ENCODE measurements at places on chromosomes 12 and 14.

DNA sequence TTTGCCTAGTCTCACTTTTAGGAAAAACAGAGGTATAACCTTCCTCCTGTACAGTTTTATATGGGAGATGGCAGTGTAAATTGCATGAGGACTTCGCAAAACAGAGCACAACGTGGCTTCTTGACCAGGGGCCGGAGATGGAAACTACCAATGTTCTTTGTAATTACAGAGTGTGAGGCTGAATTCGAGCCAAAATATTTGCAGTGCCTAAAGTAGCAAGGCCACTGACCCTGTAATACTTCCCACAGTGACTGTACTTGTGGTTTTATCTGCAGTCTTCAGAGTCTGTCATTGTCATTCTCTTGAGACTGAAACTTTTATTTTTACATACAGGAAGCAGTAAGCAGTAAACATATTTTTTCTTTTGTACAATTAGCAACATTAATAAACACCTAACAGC, 98.9 kb downstream of the RERG start:
- DNase-seq, result no peak

- peak; percentile 31 for DNase-seq
Measured at GRCh38 chr12:79973801-79974200, 38.9 kb upstream of the PPP1R12A start.

GRCh38 chr12:49953151-49953550, 2.6 kb downstream of the AQP2 start:
- no peak for DNase-seq

DNA sequence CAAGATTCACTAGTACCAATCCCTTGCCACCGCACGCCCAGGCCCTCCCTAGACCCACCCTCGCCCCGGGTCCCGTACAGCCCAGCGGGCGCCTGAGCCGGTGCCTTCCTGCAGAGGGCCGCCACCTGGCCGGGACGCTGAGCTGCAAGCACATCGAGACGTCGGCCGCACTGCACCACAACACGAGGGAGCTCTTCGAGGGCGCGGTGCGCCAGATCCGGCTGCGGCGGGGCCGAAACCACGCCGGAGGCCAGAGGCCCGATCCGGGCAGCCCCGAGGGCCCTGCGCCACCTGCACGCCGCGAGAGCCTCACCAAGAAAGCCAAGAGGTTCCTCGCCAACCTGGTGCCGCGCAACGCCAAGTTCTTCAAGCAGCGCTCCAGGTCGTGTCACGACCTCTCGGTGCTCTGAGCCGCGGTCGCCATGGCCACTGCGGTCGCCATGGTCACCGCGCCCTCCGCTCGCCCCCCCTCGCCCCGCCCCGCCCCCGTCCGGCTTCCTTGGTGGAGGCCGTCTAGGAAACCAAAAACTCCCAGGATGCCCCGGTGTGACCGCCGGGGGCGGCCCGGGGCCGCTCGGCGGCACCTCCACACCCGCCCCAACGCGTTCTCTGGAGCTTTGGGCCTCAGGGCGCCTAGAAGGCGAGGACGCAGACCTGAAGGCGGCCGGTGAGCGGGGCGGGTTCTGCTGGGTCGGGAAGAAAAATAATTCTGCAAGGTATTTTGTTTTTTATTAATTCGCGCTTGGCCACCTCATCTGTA, 3.7 kb downstream of the REM2 start:
- DNase-seq, result peak; percentile 36

GRCh38 chr12:45246236-45246635, 30.3 kb downstream of the ANO6 start:
- DNase-seq, result no peak

DNA sequence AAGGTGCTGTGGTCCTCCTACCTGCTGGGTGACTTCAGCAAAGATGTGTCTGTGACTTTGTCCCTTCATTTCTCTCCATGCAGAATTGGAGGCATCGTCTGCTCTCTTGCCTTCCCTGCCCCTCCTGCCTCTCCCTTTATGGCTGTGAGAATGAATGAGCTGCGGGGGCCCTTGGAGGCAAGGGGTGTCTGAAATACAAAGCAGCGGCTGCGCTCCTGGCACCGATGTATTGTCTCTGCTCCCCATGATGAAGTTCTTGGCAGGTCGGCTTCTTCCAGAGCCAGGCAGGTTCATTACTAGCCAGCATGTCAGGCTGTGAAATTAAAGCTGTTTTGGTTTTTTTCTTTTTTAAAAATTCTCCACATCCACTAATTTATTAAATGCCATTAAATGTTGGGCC, 194.5 kb downstream of the TSPAN9 start:
- DNase-seq, result no peak

DNA sequence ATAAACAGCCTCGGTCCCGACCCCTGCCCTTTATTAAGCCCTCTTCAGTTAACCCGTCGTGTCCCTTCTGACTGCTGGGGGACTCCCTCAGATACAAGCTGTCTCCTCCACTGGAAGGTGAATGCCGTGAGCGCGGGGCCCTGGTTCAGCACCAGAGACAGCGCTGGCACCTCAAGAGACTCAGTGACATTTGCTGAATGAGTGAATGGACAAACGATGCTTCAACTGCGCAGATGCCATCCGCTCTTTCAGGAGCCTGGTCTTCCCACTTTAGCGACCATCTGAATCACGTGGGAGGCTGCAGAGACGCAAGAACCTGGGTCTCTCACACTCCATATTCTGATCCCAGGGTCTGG, 92.6 kb upstream of the SFSWAP start:
- DNase-seq, result no peak

GRCh38 chr12:47035484-47035883, 43.9 kb upstream of the PCED1B start:
- DNase-seq, result no peak

DNA sequence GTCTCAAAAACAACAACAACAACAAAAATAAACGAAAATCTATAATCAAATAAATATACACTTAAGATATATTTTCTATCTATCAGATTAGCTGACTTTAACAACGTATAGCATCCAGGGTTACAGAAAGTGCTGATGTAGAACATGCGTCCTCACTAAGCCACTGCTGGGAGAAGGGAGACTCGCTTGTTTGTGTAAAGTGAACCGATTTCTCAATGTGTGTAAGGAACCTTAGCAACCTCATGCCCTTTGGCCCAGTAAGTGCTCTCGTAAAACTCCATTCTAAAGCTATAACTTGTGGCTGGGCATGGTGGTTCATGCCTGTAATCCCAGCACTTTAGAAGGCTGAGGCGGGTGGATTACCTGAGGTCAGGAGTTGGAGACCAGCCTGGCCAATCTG, 23.8 kb downstream of the NFKBIA start:
- DNase-seq, result no peak

- no peak for DNase-seq
Measured at GRCh38 chr12:75623631-75624154, 112.3 kb upstream of the KRR1 start.

DNA sequence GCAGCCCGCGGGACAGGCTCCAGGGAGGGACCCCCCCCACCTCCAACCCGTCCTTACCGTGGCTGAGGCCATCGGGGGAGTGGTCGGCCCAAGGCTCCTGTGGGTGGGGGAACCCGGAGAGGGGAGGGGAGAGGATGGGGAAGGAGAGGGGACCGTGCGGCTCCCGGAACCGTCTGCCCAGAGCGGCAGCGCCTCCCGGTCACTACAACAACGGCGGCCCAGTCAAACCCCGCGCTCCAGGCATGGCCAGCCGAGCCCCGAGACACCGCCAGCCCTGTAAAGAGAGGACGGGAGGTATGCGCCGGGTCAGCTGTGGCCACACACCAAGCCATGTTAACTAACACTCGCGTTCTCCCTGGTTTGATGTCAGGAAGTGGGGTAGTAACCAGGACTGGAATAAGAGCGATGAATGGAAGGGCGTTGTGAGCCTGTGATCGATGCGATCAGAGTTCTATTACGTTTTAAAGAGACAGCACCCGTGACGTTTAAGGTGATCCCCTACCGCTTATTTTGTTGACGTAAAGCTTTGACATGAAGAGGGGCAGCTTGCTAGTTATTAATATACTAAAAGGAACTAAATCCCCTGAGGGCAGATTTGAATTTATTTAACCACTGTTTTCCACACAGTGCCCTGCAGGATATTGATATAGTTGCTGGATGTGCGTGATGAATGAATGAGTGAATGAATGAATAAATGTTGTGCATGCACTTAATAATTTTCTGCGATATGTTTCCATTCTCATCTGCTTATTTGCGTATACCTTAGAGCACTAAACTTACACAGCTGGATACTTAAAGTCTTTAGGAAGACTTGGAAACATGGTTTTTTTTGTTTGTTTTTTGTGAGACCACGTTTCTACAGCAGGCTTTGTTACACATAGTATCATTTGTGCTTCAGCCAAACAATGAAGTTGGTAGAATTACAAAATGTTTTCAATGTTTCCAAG, at the start of gene POC1B:
Gene POC1B, minus strand, starts transcription at position 224 of the 947 bp plus-strand sequence. Its CDS starts 152 bp downstream, at position 72.
- DNase-seq, result peak; percentile 87

- DNase-seq, result no peak
Measured at GRCh38 chr12:77850698-77851097, 20.0 kb downstream of the NAV3 start.

DNA sequence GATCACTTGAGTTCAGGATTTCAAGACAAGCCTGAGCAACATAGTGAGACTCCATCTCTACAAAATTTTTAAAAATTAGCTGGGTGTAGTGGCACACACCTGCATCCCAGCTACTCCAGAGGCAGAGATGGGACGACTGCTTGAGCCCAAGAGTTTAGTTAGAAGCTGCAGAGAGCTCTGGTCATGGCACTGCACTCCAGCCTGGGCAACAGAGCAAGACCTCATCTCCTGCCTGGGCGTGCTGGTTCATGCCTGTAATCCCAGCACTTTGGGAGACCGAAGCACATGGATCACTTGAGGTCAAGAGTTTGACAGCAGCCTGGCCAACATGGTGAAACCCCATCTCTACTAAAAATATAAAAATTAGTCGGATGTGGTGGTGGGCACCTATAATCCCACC, 20.2 kb downstream of the CLIP1 start:
- DNase-seq, result no peak

DNA sequence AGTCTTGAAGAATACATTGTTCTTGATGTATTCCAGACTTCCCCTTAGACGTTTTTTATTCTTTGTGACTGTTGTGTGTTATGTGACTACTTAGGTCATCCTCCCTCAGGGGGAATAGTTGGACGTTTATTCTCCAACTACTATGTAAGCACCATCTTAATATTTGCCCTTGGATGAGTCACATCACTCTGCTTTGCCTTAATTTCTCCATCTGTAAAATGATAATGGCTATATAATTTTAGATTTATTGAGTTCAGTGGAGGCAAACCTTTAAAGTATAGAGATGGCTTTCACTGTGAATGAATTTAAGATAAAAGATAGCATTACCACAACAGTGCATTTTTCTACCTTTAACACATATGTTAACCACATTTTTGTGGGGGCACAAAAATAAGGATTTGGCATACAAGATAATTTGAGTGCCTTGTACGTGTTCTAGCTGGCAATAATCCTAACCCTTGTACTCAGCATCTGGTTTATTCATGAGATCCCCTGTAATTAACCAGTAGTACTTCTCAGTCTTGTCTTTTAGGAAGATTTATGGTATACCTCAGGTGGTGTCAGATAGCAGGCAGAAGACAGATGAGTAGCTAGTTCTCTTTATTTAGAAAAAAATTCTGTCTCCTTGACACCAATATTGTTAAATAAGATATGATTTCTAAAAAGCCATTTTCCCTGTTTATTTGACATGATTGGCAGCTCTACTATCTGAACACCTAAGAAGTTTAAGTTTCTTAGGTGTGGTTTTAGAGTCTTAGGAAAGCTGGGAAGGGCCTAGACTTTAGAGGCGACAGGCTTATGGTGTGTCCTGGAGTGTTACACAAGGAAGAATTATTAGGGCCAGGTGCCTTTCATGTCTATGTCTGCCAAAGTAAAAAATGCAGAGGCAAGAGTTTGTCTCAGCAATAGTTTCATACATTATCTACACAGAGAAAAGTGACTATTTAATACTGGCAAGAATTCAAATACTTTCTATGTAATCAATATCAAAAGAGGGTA, 152.3 kb downstream of the RAD51B start:
- DNase-seq, result no peak

- DNase-seq, result no peak
Measured at GRCh38 chr14:89254166-89254909, 162.7 kb downstream of the FOXN3 start.

GRCh38 chr12:51334764-51335163, 10.8 kb upstream of the BIN2 start:
- DNase-seq, result no peak

GRCh38 chr14:90979515-90979914, 80.9 kb downstream of the RPS6KA5 start:
- DNase-seq, result peak; percentile 4

GRCh38 chr12:89064151-89064550, 288.1 kb downstream of the DUSP6 start:
- no peak for DNase-seq

GRCh38 chr12:12976366-12976765, 23.7 kb downstream of the HEBP1 start:
- DNase-seq, result peak; percentile 67

DNA sequence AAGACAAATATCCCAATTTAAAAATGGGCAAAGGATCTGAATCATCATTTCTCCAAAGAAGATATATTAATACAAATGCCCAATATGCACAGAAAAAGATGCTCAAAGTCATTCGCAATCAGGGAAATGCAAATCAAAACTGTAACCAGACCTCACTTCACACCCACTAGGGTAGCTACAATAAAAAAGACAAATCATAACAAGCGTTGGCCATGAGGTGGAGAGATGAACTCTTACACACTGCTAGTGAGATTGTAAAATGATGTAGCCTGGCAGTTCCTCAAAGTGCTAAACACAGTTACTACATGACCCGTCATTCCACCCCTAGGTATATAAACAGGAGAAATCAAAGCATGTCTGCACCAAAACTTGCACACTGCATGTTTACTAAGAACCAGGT, 30.4 kb downstream of the CDC42BPB start:
- no peak for DNase-seq

DNA sequence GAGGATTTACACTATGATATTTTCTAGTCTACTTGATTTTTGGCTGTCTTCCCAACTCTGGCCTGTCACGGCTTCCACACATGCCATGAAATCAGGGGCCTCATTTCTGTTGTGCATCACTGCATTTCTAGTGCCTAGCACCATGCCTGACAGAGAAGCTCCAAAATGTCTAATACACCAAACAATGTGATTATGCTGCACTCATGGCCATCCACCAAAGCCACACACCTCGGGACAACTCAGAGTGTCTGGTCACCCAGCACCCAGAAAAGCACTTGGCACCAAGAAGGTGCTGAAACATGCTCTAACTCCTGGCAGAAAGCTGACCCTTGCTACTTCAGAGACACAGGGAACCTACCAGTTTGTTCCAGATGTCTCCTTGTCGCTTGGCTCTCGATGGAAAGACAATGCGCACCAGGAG, 11.3 kb downstream of the GCN1 start:
- DNase-seq, result no peak

DNA sequence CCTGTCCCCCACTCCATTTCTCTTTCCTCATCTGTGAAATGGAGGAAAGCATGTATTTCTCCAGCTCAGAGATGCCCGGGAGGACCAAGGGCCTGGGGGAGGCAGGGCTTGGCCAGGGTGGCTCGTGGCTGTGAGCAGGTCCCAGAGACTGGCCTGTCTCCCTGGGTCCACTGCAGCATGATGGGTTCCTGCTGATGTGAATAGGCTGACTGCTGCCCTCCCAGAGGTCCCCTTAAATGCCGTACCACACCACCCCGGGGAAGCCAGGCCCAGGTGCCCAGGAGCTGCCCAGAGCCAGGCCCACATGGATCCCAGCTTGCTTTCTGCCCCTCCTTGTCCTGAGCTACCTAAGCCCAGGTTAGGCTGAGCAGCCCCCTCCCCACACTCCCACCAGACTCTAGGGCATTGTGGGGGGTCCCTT, 158.2 kb upstream of the C14orf180 start:
- no peak for DNase-seq

Data from midbrain (tissue), 1 donor.